ENCODE measurements at places on chromosomes 6 and 20. TPM values are rescaled to one million over a fixed set of nuclear protein-coding genes. Genes with fewer than 3 reads are reported as not detected.

GRCh38 chr6:1538810-1539478 is 70.8 kb upstream of the FOXC1 start:
- no peaks in the 10 kb centered on the region for H3K27me3 ChIP-seq
- DNase-seq = no peak
- H3K4me3 ChIP-seq = no peak overlapping the region
- no peaks in the 10 kb centered on the region for H3K4me1 ChIP-seq

DNA sequence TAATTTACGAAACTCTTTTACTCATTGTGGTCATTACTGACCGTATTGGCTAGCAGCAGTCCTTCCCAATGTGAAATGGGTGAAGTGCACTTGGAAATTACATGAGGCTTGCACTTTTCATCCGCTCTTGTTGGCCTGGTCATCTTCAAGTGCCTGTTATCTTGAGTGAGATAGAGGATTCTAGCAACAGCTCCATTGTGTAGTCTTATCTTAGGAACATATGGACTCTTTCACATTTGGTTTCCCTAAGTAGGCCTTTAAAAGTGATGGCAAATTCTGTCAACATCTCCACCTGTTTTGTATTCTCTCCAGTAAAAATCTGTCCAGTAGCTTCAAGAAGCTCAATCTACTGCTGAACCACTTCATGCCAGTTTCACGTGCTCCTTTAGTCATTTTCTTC is 114.8 kb upstream of the MARCKS start:
- H3K27ac ChIP-seq = no peak overlapping the region
- no peaks in the 10 kb centered on the region for H3K4me1 ChIP-seq
- DNase-seq = no peak
- no peak overlapping the region for H3K4me3 ChIP-seq
- no peaks in the 10 kb centered on the region for H3K36me3 ChIP-seq

DNA sequence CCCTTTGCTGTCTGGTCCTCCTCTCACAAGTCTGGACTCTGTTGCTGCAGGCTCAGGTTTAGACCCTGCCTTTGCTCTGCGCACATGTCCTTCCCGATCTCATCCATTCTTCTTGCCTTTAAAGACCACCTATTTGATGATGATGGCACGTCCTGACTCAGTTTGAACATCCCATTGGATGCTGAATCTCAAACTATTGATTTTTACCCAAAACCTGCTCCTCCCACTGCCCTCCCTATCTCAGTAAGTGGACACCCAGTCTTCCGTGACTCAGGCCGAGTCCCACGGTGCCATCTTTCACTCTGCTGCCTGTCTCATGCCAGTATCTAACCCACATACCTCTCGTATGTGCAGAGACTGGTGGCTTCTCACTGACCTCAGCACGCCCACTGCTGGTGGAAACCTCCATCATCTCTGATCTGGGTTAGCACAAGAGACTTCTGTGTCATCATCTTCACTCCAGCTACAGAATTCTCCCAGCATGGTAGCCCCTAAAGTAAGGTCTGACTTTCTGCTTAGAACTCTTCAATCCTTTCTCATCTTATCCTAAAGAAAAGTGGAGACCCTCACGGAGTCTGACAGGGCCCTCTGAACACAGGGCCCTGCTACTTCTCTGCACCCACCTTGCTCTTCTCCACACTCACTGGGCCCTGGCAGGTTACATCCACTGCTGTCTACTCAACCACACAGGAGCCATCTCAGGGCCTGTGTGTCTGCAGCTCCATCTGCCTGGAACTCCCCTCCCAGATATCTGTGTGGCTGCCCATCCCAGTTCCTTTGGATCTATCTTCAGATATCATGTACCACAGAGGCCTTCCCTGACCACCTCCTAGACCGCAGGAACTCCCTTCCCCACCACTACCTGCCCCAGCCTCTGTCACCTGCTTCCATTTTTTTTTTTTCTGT is 387.1 kb upstream of the AGPAT4 start:
- H3K4me3 ChIP-seq = no peak overlapping the region
- no peak overlapping the region for H3K27ac ChIP-seq

- DNase-seq = no peak
- H3K27ac ChIP-seq = no peak overlapping the region
- no peaks in the 10 kb centered on the region for H3K36me3 ChIP-seq
- no peaks in the 10 kb centered on the region for H3K4me1 ChIP-seq
- no peaks in the 10 kb centered on the region for H3K27me3 ChIP-seq
Measured at GRCh38 chr20:55515832-55516231, 489.5 kb downstream of the CBLN4 start.

DNA sequence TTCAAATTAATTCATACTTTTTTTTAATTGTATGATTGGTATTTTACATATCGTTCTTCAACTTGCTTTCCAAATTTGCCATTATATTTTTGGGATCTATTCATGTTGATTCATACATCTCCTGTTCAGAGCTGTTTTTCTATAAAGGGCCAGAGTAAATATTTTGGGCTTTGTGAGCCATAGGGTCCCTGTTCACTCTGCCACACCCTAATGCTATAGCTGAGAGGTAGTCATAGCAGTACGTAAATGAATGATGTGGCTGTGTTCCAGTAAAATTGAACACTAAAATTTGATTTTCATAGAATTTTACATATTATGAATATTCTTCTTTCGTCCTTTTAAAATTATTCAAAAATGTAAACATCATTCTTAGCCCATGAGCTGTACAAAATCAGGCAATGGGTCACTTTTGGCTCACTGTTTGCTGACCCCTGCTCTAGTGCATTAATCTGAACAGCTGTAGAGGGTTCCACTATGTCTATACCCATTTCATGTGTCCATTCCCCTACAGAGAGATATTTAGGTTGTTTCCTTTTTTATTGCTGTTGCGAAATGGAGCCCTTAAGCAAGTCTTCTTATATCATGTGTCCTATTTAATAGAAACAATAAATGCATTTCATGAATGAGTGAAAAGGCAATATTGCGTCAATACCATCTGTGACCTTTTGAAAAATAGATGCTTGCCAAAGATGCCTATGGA is 136.4 kb upstream of the SALL4 start:
- H3K4me1 ChIP-seq = no peaks in the 10 kb centered on the region
- no peak overlapping the region for H3K27ac ChIP-seq
- no peaks in the 10 kb centered on the region for H3K27me3 ChIP-seq
- no peak for DNase-seq
- no peak overlapping the region for H3K4me3 ChIP-seq

GRCh38 chr20:33249456-33249855 is 13.7 kb downstream of the BPIFA1 start:
- H3K4me3 ChIP-seq = no peak overlapping the region
- no peak for DNase-seq
- H3K27me3 ChIP-seq = no peaks in the 10 kb centered on the region
- H3K4me1 ChIP-seq = no peaks in the 10 kb centered on the region
- H3K27ac ChIP-seq = no peak overlapping the region

GRCh38 chr6:106115286-106115685 is 29.1 kb downstream of the PRDM1 start:
- no peak overlapping the region for H3K27ac ChIP-seq
- H3K27me3 ChIP-seq = no peaks in the 10 kb centered on the region
- H3K36me3 ChIP-seq = no peaks in the 10 kb centered on the region
- no peak overlapping the region for H3K4me3 ChIP-seq
- H3K4me1 ChIP-seq = no peaks in the 10 kb centered on the region

Gene MANEA
- 1.9 TPM for total RNA-seq

Gene EPHA7
- 0.43 TPM for total RNA-seq

DNA sequence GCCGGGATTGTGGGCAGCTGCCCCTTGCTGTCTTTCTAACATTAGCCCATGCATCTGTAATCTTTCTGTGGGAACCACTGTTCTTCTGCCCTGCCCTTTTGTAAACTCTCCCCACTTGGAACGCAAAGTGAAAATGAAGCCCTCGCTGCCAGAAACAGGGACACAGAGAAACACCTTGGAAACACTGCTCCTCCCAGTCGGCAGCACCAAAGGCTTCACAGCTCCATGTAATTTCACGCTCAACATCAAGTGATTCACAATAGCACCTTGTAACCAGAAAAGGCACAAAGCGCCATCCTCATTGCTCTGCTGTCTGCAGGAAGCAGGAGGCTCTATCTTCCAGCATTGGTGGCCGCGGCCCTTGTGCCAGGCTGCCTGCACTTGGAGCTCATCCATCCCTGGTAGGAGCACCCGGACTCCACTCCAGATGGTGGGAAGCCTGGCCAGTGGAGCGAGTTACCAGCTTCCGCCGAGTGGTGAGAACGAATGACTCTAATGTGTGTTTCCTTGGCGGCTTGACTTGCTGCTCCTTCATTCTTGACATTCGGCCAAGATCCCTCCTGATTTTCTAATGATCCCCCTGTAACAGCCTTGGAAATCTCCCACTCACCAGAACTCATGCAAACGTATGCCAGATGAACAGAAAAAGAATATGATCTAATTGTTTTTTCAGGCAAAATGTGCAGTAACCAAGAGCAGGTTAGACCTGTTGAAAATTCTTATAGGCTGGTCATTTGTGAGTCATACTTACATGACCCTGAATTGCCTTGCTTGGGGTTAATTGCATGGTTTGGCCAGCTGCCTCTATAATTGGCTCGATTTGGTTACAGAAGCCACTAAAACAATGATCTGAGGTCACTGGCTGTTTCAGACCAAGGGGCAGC is 169.1 kb upstream of the CDYL start:
- H3K36me3 ChIP-seq = no peaks in the 10 kb centered on the region
- H3K27ac ChIP-seq = peak overlapping the region; percentile 55
- no peak for DNase-seq
- no peaks in the 10 kb centered on the region for H3K27me3 ChIP-seq

GRCh38 chr6:68108233-68108835 is 526.7 kb upstream of the ADGRB3 start:
- no peak overlapping the region for H3K4me3 ChIP-seq
- H3K27me3 ChIP-seq = no peaks in the 10 kb centered on the region
- H3K36me3 ChIP-seq = no peaks in the 10 kb centered on the region
- no peak overlapping the region for H3K27ac ChIP-seq
- H3K4me1 ChIP-seq = no peaks in the 10 kb centered on the region

- H3K27me3 ChIP-seq = no peaks in the 10 kb centered on the region
- no peak for DNase-seq
- H3K4me1 ChIP-seq = no peaks in the 10 kb centered on the region
- no peaks in the 10 kb centered on the region for H3K36me3 ChIP-seq
Measured at GRCh38 chr6:6788394-6789032, 200.0 kb downstream of the LY86 start.

Gene TINAG
- total RNA-seq = not detected

- no peaks in the 10 kb centered on the region for H3K4me1 ChIP-seq
- no peak for DNase-seq
- H3K27me3 ChIP-seq = no peaks in the 10 kb centered on the region
- no peaks in the 10 kb centered on the region for H3K36me3 ChIP-seq
Measured at GRCh38 chr20:51577432-51578144, 35.1 kb upstream of the NFATC2 start.

DNA sequence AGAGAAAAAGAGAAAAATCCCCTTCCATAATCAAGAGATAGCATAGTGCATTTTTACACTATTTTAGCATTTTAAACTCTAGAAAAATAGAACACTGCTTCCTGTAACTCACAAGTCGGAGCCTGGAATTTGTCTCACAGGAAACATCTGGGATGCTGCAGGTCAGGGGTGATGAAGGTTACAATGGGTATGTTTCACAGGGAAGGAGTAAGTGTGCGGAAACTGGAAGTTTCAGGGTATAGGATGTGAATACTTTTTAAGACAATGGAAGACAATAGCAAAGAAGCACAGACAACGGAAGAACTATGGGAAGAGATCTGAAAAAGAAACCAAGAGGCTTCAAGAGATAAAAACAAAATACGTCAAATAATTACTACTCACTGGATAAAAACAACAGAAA is 361.0 kb upstream of the MARCKS start:
- H3K4me3 ChIP-seq = no peak overlapping the region
- DNase-seq = no peak
- H3K4me1 ChIP-seq = no peaks in the 10 kb centered on the region
- H3K27ac ChIP-seq = no peak overlapping the region

Gene SIRPB2
- 8.6 TPM for total RNA-seq

GRCh38 chr20:33585413-33585812 is 76.7 kb upstream of the C20orf144 start:
- no peak overlapping the region for H3K4me3 ChIP-seq
- peaks cover 7% of the 10 kb centered on the region for H3K4me1 ChIP-seq
- DNase-seq = no peak
- no peak overlapping the region for H3K27ac ChIP-seq
- no peaks in the 10 kb centered on the region for H3K27me3 ChIP-seq

- peak within 1 kb of the TSS; percentile 93 for H3K4me3 ChIP-seq
- peak within 1 kb of the TSS; percentile 98 for H3K27ac ChIP-seq
- H3K36me3 ChIP-seq = peaks cover 25% of the 10 kb centered on the region
- H3K27me3 ChIP-seq = no peaks in the 10 kb centered on the region
- H3K4me1 ChIP-seq = peaks cover 9% of the 10 kb centered on the region
Measured at GRCh38 chr6:31620586-31621319, at the start of gene PRRC2A. TSS of gene PRRC2A (plus strand) at chr6:31620715. CDS start at chr6:31622790, 2,075 bp downstream.

DNA sequence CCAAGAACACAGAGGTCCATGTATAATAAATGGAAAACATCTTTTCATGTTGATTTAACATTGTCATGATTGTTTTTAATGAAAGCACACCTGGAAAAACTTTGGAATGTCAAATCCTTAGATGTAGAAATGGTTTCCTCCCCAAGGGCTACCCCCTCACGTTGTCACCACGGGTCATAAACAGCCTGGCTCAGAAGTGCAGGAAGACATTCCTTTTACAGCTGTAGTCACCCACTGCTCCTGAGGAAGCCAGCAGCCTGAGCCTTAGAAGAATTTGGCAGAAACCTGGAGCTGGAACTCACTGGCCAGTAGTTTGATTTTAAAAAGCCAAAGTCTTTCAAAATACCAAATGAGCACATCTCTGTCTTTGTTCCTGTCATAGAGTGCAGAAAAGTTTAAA is 23.7 kb downstream of the ADGRF5 start:
- no peak overlapping the region for H3K27ac ChIP-seq
- no peaks in the 10 kb centered on the region for H3K4me1 ChIP-seq
- no peak overlapping the region for H3K4me3 ChIP-seq
- H3K27me3 ChIP-seq = no peaks in the 10 kb centered on the region
- no peaks in the 10 kb centered on the region for H3K36me3 ChIP-seq

Gene IL17F
- total RNA-seq = not detected

Gene CST7
- total RNA-seq = not detected

GRCh38 chr6:41353333-41353732 is 17.9 kb downstream of the NCR2 start:
- H3K36me3 ChIP-seq = no peaks in the 10 kb centered on the region
- H3K27me3 ChIP-seq = no peaks in the 10 kb centered on the region
- no peak for DNase-seq
- H3K4me3 ChIP-seq = no peak overlapping the region

- no peak overlapping the region for H3K4me3 ChIP-seq
- DNase-seq = no peak
- H3K4me1 ChIP-seq = no peaks in the 10 kb centered on the region
- no peaks in the 10 kb centered on the region for H3K27me3 ChIP-seq
Measured at GRCh38 chr20:8518878-8519277, 386.8 kb downstream of the PLCB1 start.

Gene XKR7
- total RNA-seq = not detected

- no peak for DNase-seq
- H3K4me1 ChIP-seq = no peaks in the 10 kb centered on the region
- no peaks in the 10 kb centered on the region for H3K27me3 ChIP-seq
Measured at GRCh38 chr6:130985115-130985514, 77.9 kb downstream of the EPB41L2 start.

DNA sequence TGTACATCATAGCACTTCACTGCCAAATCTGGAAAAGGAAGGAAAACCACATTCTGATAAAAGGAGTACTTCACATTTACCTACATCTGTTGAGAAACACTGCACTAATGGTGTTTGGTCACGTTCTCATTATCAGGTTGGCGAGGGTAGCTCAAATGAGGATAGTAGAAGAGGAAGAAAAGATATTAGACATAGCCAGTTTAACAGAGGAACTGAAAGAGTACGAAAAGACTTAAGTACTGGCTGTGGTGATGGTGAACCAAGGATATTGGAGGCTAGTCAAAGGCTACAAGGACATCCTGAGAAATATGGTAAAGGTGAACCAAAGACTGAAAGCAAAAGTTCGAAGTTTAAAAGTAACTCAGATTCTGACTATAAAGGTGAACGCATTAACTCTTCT is 32.0 kb upstream of the GJA10 start:
- peaks cover 60% of the 10 kb centered on the region for H3K36me3 ChIP-seq
- no peaks in the 10 kb centered on the region for H3K27me3 ChIP-seq
- H3K4me3 ChIP-seq = no peak overlapping the region
- H3K27ac ChIP-seq = no peak overlapping the region
- no peaks in the 10 kb centered on the region for H3K4me1 ChIP-seq

Measured in ascending aorta (tissue), 2 donors.